NCI-H69 (cell line): ENCODE measurements at places on chromosomes 16 and 17.

DNA sequence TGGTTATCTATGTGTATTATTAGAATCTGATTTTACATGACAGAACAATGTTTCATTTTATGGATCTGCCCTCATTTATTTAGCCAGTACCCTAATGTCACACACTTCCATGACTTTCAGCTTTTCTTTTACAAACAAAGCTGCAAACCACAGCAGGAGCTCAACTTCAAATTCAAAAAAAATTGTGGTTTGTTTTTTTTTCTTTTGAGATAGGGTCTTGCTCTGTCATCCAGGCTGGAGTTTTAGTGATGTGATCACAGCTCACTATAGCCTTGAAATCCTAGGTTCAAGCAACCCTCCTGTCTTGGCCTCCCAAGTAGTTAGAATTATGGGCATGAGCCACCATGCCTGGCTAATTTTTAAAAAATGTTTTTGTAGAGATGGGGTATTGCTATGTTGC, 8.2 kb upstream of the MPRIP start:
- DNase-seq, result no peak

DNA sequence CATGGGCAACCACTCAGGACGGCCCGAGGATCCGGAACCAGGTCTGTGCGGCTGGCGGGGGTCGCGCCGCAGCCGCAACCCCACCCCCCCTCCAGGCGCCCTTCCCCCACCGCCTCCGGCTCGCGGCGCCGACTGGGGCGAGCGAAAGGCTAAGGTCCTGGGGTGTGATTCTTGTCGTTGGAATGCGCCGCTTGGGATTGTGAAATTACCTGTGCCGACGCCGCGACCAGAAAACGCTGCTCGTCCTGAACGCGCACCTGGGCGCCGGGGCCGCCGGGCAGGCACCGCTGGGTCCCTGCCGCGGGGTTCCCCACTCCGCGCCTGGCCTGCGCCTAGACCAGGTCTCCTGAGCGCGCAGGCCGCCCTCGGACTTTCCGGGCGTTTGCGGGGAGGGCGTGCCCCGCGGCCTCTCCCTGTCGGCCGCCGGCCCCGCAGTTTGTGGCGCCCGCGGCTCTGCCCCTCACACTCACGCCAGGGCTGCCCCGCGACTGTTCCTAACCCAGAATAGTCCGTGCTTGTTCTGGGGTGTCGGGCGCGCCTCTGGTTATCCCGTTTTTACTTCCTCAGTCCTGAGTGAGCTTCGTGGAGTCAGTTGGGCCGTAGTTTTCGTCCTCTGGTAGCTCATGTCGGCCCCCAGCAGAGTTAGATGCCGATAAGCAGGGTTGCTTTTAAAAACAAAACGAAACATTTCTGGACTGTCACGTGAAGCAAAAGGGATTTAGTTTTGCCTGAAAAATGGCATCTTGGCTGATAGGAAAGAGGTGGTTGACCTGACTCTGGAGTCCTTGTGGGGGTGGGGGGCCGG, 147.2 kb downstream of the SPECC1 start:
- DNase-seq, result peak; percentile 67

DNA sequence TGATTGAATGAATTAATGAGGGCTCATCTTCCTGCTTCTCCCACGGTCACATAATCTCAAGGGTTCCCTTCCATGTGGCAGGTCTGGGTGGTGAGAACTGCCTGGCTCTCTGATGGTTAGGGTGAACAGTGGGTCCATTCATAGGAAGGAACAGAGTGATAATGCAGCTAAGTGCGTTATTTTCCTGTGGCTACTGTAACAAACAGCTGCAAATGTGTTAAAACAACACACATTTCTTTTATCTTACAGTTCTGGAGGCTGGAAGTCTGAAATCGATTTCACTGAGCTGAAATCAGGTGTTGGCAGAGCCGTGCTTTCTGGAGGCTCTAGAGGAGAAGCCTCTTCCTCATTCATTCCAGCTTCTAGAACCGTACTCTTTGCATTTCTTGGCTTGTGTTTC, 95.3 kb downstream of the BMERB1 start:
- no peak for DNase-seq

- DNase-seq, result no peak
These were observed 14.6 kb upstream of the KRT17 start for GRCh38 chr17:41638941-41639340.

DNA sequence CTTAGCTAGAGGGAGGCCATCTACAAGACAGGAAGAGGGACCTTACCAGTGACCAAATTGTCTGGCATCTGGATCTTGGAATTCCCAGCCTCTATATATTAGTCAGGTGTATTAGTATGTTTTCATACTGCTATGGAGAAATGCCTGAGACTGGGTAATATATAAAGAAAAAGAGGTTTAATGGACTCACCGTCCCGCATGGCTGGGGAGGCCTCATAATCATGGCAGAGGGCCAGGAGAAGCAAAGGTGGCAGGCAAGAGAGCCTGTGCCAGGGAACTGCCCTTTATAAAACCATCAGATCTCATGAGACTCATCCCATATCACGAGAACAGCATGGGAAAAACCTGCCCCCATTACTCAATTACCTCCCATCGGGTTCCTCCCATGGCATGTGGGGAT, 500.2 kb downstream of the SHISA9 start:
- DNase-seq, result no peak

GRCh38 chr16:90047714-90048346, 28.6 kb upstream of the DBNDD1 start:
- peak; percentile 5 for DNase-seq

- DNase-seq, result no peak
These were observed 48.5 kb downstream of the ZNF18 start for GRCh38 chr17:11948789-11949188.

GRCh38 chr17:81575836-81576235, 23.7 kb upstream of the FAAP100 start:
- DNase-seq, result no peak

DNA sequence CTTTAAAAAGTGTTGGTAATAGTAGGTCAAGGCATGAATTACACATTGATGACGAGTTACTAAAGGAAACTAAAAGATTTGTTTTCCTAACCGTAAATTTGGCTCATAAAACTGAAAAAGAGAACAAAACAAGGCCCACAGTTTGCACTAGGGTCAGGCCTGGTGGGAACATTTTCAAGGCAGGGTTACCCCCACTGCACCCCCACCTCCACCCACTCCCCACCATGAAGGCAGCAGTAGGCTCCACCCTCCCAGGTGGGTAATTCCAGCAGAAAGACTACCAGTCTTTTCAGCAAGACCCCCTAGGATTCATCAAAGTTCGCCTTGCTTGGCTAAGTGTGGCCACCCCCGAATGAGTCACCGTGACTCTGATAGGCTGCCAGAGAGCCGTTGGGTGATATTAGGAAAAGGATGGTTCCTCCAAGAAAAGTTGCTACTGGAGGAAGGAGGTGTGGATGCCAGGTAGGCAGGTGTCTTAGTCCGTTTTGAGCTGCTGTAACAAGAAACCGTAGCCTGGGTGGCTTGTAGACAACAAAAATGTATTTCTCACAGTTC, 8.6 kb downstream of the DNAAF1 start:
- no peak for DNase-seq

- DNase-seq, result peak; percentile 62
These were observed 2.5 kb downstream of the P2RX1 start for GRCh38 chr17:3913531-3914311.

DNA sequence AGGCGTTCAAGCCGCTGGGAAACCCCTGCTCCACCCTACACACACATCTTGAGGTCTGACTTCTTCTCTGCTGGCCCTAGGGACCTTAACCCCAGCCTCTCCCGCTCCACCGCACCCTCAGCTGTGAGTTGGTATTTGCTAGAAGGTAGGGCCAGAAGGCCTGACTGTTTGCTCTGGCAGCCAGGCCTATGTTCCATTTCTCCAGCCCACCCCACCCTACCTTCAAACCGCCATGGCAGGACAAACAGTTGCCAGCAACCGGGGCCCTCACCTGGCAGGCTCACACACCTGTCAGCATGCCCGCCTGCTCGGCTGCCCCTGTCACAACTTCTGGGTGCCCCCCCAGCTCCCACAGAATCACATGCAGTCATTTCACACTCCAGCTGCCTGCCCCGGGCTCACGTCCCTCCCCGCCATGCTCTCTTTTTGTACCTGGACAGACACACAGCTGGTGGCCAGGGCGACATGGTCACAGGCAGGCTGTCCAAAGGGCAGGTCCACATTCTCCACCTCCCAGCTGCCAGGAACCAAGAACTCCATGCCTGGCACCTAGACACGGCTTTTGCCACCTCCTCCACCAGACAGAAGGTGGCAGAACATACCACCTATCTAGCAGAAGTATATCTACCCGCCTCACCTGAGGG, 2.6 kb upstream of the ATP2A3 start:
- peak; percentile 45 for DNase-seq

GRCh38 chr17:48996722-48997102, 473 bp upstream of the IGF2BP1 start:
- DNase-seq, result no peak

GRCh38 chr17:61464843-61465180, 12.6 kb downstream of the TBX4 start:
- DNase-seq, result no peak

GRCh38 chr16:11481987-11482386, 104.7 kb downstream of the LITAF start:
- DNase-seq, result no peak

DNA sequence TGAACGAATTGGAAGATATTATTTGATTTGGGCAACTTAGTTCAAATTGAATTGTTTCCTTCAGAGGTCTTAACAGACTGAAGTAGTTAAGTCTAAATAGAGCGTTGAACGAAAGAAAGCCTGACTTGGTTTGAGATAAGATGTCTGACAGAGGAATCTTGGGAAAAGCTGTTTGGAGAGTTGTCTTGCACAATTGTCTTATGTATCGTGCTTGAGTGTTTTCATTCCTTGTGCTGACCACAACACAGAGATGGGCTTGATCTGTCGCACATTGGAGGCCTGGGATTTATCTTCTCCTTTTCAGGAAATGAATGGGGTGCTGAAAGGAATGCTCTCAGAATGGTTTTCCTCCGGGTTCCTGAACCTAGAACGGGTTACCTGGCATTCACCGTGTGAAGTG, 7.8 kb downstream of the MLYCD start:
- no peak for DNase-seq

DNA sequence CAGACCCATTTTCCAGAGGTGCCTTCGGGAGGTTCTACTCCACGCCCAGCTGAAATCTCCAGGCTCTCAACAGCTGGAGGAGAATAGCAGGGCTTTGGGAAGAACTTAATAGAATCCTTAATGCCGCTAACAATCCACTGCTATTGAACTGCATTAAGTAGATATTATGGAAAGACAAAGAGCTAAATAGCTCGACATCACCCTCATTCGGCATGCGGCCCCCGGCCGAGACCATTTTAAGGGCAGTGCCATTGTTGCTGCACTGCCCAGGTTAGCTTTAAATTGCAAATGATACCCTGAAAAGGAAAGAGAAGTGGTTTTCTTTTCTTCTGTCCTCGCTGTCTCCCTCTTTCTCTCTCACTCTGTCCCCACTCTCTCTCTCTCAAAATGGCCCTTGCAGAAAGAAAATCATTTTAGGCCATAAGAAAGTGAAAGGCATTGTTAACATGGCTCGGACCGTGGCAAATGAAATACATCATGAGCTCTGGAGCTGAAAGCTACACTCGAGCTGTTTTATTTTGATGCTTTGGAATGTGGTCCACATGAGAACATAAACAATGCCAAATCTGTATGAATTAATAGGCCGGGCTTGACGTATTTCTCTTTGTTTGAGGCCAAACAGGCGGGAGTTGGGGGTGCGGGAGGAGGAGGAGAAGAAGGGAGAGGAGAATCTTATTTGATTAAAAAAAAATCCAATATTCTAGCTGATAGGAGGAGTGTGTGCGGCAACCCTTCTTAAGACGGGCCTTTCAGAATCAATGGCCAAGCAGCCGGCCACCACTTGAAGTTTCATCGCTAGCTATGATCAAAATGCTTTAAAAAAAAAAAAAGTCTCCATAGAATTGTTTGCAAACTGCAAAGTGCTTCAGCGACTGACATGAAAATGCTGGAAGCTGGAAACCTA, 298.8 kb upstream of the IRX3 start:
- no peak for DNase-seq
